Lung microvascular endothelial cell (primary cell): ENCODE measurements at places on chromosomes 16 and 17. TPM values are rescaled to one million over a fixed set of nuclear protein-coding genes. Genes with fewer than 3 reads are reported as not detected.

SAMD14 gene
- 3.2 and 3.5 TPM in 2 replicates for total RNA-seq

DRC3 gene
- total RNA-seq: 1.1 and 2.0 TPM in 2 replicates

CACNG5 gene
- total RNA-seq: not detected in 2 replicates

TGFB1I1 gene
- total RNA-seq: 27.9 and 29.4 TPM in 2 replicates
